Esophagus mucosa (tissue), 1 donor: ENCODE measurements at places on chromosomes 2 and 18.

- no peak for ATAC-seq
Observed at GRCh38 chr2:119160361-119160990, 1.9 kb upstream of the C1QL2 start.

- ATAC-seq = peak; percentile 18
Observed at GRCh38 chr18:79478484-79479115, 82.9 kb downstream of the NFATC1 start.

DNA sequence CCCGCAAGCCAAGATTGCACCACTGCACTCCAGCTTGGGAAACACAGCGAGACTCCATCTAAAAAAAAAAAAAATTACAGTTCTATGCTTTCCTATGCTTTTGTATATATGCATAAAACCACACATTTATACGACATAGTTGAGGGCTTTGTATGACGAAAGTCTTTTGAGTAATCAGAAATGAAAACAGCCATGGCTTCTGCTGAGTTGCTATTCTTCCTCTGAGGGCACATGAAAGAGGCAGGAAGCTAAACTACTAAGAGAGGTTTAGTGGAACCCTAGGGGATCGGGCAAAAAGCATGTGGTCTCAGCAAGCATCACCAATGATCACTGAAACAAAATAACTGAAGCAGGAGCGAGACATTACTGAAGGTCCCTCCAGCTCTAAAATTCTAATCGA, 99.6 kb downstream of the ZAP70 start:
- ATAC-seq = no peak

GRCh38 chr18:6871566-6871965, 142.1 kb downstream of the ARHGAP28 start:
- ATAC-seq = no peak

GRCh38 chr2:219059375-219059724, 1.4 kb downstream of the IHH start:
- no peak for ATAC-seq

DNA sequence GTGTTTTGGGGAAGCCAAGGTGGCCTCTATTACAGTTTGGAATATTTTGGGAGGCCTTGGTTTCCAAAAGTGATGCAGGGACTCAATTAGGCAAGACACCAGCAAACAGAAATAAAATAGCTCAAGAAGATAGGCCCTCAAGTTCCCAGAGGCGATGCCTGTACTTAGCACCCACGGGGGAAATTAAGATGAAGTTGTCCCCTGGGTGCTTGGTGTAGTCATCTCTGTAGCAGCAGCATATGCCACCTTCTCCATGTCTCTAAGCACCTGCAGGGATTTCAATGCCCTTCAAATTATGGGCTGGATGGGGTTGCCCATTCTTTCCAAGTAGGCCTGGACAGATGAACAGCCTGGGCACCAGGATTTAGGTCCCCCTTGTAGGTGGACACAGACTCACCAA, 185.0 kb downstream of the CTIF start:
- no peak for ATAC-seq

DNA sequence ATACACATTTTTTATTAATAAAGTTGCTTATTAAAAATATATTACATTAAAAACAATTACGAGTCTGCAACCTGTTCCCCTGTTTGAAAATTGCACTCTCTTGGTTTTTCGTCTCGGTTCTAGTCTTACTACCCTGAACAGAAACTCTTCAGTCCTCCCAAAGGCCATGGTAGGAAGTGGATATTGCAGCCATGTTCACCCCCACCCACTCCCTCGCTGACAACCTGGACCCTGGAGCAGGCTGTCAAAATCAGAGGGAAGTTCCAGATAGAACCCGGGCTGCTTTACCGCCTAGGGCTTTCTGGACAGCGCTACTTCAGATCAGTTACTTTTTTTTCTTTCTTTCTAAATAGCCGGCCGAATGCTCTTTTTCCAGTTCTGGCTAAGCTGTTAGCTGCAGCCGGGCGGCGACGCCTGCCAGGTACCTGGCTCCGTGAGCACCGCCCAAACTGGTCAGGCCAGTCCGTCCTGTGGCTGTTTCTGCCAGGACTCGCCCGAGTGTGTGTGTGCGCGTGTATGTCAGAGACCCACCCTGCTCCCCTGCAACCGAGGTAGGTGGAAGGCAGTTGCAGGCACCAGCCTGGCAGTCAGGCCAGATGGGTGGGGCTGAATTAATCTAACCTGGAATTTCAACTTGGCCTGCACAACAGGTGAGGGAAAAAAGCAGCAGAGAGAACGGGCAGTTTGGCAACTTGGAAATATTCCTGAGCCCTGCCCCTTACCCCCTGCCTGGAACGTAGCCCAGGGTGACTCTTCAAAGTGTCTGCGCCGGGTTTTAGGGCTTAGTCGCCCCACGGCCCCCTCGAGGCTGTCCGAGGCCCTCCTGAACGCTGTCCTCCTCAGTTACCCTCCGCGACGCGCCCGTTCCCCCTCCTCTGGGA, 1.1 kb upstream of the TET3 start:
- ATAC-seq = peak; percentile 90

DNA sequence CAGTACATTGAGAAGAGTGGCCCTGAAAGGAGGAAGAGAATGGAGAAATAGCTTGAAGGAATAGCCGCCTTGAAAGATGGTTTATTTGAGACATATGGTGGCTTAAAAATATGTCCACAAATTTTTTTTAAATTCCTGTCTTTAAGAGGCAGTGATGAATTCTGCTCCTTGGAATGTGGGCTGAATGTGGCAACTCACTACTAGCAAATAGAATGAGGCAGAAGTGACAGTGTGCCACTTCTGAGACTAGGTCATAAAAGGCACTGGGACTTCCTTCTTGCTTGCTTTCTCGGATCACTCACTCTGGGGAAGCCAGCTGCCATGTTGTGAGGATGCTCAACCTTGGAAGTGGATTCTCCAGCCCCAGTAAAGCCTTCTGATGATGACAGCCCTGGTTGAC, 67.0 kb downstream of the FAM161A start:
- ATAC-seq = no peak

GRCh38 chr2:232382331-232383225, 4.0 kb downstream of the ALPP start:
- no peak for ATAC-seq

DNA sequence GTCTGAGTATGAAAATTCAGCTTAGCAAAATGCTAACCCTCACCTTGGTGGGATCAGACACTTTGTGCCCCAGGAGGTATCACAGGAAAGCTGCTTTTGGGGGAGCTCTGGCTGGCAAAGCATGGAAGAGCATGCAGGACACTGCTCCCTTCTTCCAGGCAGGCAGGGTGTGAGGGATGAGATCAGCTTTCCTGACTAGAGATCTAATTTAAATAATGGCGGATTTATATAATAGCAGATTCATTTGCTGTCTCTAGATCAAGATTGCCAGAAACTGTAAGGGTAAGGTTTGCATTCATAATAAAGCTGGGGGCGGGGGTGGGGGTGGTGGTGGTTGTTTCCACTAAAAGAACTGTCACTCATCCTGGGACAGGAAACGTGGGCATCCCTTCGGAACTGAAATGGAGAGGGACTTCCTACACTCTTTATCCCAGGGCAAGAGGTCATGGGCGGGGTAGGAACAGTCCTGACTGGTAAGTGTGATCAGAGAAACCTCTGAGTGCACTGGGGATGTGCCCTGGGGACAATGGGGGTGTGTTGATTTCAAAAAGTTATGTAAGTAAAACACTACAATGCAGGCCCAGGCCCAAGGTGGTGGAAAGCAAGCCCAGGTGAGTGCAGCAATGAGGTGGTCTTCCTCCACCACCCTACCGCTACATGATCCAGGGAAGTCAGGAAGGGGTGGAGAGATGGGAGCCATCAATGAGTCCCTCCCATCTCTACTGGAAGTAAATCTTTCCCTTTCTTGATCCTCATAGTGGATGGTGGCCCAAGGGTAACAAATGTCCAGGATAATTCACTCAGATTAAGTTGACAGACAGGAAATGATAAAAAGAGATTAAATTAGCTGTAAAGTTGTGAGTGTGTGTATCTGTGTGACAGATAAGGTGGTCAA, 171.4 kb upstream of the SERPINE2 start:
- no peak for ATAC-seq

DNA sequence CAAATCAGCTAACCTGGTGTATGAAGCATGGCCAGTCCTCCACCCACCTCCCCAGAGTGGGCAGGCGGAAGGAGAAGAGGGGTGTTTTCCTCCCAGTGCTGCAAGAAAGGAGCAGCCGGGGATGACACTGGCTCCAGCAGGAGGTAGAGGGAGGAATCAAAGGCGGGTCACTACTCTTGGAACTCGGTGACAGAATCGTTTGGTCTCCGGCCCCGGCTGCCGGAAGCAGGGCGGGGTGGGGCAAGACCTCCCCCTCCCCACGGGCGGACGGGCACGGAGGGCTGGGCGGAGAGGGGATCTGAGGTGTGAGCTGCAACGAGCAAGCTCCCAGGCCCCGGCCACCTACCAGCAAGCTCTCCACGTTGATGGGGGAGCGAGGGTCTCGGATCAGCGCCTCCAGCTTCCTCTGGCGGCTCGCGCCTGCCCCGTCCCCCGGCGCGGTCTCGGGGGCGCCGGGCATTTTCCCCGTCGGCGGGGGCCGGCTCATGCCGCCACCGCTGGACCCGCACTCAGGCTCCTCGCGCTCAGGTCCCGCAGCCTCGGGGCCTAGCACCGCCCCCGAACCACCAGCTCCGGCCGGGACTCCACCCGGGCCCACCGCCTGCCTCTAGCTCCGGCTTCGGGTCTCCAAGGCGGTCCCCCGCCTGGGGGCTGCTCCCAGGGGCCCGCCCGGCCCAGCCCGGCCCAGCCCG, 640 bp downstream of the ROCK2 start:
- peak; percentile 21 for ATAC-seq

DNA sequence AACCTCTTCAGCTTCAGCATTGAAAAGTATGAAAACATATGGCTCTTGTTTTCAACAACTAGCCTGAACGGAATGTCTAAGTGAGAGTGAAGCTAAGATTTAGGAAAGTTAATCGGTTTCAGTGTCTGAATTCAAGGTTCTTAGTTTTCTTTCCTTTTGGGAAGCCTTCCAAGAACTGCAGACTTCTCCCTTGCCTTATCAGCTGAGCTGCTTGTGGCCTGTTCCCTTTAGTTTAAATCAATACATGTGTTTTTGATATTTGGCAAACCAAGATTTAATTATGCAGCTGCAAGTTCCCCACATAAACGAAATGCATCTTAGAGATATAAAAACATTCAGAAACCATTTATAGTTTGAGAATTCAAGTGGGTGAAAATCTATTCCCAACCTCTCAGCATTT, 274.3 kb upstream of the NRP2 start:
- no peak for ATAC-seq

- ATAC-seq = no peak
Observed at GRCh38 chr2:25400576-25401216, 59.0 kb upstream of the DNMT3A start.

DNA sequence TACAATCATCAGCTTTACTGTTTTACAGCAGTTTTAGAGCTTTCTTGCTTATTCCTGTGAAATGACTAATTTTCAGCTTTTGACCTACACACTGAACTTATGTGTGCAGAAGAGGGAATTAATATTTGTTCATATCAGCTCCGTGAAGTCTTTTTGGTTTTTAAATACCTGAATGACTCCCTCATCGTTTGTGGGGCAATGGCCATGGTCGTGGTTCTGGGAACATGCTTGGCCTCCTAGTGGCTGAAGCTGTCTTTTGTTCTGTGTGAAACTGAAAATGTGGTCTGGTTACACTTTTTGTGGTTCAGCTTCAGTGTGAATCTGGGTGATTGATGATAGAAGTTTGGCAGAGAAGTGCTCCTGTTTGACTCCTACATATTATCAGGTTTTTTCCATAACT, 408.1 kb downstream of the THSD7B start:
- no peak for ATAC-seq

DNA sequence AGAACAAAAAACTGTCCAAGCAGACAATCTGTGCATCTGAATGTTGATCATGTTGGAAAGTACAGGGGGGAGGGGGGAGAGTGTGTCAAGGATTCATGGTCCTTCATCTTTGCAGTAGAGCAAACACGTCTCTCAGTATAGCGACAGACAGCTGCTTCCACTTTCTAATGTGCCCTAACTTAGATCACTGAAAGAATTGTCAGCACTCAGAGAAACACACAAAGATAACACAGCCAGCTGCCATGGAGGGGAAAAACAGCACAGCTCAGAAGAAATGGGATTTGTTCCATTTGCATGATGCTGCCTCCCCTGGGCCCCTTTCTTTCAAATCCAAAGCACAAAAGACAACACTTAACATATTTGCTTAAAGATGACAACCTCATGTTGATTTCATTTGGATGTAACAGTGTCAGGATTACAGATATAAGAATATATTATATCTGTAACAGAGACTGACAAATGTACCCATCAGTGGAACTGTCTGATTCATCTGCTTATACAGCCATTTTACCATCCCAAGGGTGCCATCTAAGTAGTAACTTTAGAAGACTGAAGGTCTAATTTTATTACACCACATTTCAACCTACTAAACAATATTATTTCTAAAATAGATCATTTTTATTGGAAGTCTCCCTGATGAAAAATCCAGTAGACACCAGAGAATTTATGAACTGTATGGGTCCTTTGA, 17.7 kb downstream of the FIGN start:
- no peak for ATAC-seq

DNA sequence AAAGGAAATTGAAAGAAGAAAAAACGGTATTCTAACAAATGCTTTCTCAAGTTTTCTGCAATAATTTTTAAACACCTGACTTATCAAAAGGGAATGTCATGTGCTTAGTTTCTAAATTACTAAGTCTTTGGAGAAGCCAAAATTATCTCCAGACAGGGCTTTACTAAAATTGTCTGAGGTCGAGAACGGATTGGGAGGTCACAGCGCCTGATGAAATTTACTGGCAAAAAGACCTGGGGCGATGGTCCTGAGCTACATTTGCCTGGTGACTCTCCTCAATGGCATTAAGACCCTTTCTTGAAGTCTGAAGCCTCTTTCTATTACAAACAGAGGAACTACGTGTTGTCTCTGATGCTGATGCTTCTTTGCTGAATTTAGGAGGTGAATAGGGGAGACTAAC, 291.8 kb upstream of the SESTD1 start:
- no peak for ATAC-seq

DNA sequence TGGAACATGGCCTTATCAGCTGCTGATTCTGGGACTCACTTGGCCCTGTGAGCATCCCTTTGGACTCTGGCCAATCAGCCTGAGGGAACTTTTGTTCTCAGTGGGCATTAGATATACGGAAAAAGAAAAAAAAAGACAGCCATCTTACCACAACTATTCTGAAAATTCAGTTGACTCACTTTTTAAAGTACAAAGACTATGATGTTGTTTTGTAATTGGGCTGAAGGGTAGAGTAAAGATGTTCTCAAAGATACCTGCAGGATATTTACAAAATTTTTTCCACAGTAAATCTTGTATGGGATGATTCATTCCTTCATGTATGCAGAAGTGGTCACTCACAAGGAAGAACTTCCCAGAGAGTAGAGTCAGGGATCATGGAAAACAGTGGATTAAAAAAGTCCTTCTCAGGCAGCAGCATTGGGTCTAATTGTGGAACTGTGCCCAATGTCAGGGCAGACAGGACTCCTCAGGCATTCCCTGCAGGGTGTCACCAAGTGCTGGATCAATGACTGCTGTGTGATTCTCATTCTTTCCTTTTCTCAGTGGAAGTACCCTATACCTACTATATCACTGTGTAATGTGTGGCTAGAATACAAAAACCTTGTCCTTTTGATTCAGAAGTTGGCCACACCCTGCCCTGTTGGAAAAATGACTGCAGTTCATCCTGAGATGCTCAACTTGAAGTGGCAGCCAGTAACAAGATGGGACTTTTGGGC, 35.4 kb downstream of the SULT1C4 start:
- ATAC-seq = no peak
